ENCODE measurements at places on chromosomes 11 and 22.

DNA sequence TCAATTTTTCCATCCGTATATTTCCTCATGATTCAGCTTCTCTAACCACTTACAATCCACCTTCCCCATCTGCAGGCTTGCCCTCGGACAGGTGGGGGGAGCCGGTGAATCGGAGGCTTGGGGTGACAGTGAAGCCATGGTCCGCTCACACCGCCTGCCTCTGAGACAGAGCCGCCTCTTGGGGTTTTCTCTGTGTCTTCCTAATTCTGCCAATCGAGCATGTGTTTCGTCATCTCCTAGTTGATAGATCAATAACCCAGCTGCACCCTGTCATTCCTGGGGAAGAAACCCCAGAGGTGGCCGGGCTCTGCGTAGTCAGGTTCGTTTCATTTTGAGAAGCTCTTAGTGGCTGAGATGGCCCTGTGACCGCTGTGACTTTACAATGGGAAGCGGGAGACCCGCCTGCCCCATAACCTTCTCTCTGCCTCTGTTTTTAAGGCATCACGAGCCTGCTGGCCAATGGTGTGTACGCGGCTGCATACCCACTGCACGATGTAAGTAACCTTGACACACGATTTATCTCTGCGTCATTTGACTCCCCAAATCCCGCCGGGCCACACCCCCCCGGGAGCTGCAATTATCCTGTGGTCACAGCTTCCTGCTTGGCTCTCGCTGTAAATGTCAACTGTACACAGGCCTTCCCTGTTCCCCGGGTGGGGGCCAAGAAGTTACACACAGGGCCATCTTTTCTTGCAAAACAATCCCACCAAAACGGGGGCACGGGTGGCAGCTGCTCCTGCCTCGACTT, 33.3 kb downstream of the ANO1 start:
- no peak for DNase-seq

DNA sequence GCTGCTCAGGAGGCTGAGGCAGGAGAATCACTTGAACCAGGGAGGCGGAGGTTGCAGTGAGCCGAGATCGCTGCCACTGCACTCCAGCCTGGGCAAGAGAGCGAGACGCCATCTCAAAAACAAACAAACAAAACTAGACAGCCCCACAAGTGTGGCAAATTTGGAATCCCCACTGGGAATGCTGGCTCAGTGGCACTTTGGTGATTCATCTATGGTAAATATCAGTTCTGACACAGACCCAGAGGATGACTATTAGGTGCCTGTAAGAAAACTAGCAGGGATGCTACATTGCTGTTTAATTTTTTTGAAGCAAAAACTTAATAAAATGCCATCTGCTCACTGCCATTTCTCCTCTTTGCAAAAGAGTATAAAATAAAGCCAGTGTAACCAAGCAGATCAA, 107.9 kb downstream of the NAT10 start:
- DNase-seq = no peak

- no peak for DNase-seq
These were observed 20.8 kb downstream of the WNT11 start for GRCh38 chr11:76185511-76185910.

- DNase-seq = no peak
These were observed 68.0 kb downstream of the GAB2 start for GRCh38 chr11:78349624-78350023.

DNA sequence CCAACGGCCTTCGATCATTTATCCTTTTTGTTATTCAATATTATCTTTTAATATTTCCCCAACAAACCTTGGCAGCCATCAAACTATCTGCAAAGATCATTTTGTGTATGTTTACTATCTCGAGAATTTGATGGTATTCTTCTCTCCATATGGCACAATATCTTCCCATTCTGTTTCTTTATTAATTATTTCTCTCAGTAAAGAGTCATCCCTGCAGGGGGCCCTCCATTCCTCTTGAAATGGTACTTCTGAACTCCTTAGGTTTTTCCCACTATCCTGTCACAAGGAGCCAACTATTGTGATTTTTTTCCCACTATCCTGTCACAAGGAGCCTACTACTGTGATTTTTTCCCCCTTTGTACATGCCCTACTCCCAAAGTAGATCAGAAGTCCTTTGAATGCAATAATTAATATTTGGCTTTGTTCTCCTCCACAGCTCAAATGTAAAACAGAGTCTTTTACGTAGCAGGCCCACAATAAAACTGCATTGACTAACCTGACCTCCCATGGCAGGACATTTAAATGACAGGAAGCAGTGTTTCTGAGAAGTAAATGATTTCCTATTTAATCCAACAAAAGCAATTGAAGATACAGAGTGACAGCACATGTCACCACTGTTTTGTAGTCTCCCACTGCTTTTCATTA, 43.3 kb downstream of the PDGFD start:
- DNase-seq = no peak

GRCh38 chr11:86039094-86039493, 29.8 kb downstream of the PICALM start:
- DNase-seq = no peak

DNA sequence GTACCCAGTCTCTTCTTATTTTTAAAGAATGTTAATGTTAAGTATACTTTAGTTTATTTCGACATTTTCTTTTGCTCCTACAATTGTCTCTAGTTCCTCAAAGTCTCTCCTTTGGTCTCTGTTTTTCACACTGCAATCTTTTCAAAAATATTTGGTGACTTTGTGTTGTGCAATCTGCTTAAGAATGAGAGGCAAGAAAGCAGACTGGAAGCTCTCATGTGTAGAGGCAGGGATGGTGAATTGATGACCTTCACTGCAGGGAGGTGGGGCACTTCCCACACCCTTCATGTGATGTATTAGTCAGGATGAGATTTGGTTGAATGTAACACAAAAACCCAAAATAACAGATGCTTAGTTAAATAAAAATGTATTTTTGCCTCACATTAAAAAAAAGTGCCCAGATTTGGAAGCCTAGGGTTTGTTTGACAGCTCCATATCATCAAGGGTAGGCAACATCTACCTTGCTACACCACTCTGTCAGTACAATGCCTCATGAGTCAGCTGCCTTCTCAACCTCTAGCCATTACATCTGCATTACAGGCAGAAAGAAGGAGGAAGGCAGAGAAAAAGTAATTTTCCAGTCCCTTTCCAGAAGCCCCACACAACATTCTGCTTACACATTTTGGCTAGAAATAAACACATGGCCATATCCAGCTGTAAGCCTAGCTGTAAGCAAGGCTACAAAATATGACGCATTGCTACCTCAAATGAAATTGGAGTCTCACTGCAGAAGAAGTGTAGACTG, 3.8 kb upstream of the MMP27 start:
- DNase-seq = no peak

- DNase-seq = no peak
These were observed 20.8 kb upstream of the PICALM start for GRCh38 chr11:86089659-86090058.

DNA sequence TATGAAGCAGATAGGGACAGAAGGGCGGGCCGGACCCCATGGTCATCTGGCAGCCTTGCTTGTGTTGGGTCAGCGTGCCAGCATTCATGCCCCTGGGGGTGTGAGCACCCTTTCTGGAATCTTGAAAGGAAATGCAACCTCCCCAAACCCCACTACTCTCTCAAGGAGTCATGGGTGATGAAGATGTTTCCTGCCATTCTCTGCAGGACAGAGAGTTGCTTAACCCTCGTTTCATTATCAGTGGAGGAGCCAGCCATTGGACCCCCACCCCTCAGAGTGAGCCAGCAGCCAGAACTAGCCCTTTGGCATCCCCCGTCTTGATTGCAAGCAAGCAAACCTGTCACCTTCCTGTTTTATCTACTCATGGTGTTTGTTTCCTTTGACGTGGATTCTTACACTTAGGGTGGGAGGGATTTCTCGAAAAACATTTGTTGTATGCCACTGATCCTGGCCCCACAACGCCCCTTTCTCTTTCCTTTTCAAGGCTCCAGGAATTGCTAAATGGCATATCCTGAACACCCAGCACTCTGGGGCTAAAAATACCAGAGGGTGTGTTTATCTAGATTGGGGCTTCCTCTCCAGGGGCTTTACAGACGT, 258.3 kb downstream of the ETS1 start:
- DNase-seq = no peak

All from H7 (cell line).